Fibroblast of the aortic adventitia (primary cell): ENCODE measurements at places on chromosomes 3 and 15. TPM values are rescaled to one million over a fixed set of nuclear protein-coding genes. Genes with fewer than 3 reads are reported as not detected.

The CPLX3 gene
- total RNA-seq, result not detected in 2 replicates

The CCDC54 gene
- total RNA-seq, result not detected in 2 replicates

The ZNF620 gene
- 0.65 and 0.99 TPM in 2 replicates for total RNA-seq

The IL17RD gene
- 9.5 and 13.6 TPM in 2 replicates for total RNA-seq

The CSTA gene
- total RNA-seq, result 2.5 and 15.2 TPM in 2 replicates

The OSTN gene
- 0.99 TPM in 1 of 2 replicates, not detected in the other for total RNA-seq

DNA sequence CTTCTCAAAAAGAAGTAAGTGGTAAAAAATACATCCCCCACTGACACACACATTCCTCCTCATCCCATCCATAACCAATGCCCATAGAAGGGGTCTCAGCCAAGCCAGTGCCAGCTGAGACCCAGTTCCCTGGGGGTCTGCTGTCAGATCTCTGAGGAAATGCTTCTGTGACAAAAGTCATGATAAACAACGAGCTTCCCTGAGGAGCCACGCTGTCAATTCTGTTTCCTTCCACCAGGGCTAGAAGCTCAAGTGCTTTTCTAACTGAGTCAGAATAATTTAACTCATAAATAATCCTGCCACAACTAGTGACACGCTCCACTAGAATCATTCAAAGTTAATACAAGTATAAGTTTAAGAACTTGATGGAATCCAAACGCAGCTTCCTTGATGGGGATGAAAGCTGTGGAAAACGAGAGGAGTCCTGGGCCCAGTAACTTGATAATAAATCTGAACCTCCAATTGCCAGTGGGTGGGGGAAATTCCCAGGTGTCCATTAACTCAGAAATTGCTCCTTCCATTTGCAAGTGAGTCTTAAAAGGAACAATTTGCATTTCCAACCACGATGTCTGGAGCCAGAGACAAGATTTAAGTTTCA lies 348.7 kb upstream of the LMCD1 start:
- no peak for DNase-seq

DNA sequence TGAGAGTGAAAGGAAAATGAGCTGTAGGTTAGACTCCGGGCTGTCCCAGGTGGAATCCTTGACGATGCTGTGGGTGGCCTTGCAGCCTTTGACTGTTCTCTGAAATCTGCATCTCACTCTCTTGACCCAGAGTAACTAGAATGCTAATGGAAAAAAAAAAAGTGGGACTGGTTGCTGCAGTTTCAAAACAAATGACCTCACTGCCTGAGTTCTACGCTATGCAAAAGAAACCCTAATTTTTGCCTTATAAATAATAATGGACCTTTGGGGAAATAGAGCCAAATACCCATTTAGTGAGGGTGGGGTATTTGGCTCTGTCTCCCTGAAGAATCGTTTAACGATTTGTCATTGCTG lies 309.7 kb upstream of the C2CD4B start:
- peak; percentile 59 for DNase-seq

- no peak for DNase-seq
Observed at GRCh38 chr3:195596765-195597171, 13.0 kb upstream of the APOD start.

GRCh38 chr3:150035910-150036612 lies 65.4 kb upstream of the PFN2 start:
- no peak for DNase-seq

DNA sequence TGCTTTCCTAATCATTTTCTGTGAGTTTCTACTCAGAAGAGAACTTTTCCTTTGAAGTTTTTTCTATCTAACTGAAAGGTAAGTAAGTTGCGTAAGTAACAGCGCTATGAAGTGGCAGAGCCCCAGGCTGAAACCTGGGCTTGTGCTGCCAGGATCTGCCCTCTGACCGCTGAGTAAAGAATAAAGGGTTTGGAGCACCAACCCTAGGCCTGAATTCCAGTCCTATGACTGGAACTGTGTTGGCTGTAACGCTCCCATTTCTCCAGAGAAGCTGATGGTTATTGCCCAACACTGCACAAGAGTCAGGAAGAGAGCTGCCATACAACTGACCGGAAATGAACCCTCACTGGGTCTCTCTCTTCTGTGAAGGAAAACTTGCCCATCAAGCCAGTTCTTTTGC lies 87.0 kb downstream of the FOXB1 start:
- DNase-seq, result peak; percentile 93

DNA sequence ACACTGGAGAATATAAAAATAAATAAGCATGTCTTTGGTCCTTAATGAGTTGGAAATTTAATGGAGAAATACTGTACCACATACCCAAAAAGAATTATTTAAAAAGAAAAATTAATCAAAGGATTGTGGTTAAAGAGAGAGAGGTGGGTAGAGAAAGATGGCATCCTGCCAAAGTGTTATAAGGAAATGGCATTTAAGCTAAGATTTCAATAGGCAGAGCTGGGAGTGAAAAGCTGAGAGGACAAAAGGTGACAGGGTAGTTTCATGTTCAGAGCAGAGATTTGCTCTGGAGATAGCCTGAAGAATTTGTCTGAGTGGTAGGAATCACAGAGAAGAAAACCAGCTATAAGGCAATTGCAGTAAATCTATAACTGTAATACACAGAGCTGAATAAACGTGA lies 181.0 kb downstream of the SI start:
- DNase-seq, result no peak

- no peak for DNase-seq
Observed at GRCh38 chr3:172687501-172687900, 23.4 kb downstream of the NCEH1 start.

GRCh38 chr3:133944181-133944580 lies 48.5 kb upstream of the RAB6B start:
- DNase-seq, result peak; percentile 42

DNA sequence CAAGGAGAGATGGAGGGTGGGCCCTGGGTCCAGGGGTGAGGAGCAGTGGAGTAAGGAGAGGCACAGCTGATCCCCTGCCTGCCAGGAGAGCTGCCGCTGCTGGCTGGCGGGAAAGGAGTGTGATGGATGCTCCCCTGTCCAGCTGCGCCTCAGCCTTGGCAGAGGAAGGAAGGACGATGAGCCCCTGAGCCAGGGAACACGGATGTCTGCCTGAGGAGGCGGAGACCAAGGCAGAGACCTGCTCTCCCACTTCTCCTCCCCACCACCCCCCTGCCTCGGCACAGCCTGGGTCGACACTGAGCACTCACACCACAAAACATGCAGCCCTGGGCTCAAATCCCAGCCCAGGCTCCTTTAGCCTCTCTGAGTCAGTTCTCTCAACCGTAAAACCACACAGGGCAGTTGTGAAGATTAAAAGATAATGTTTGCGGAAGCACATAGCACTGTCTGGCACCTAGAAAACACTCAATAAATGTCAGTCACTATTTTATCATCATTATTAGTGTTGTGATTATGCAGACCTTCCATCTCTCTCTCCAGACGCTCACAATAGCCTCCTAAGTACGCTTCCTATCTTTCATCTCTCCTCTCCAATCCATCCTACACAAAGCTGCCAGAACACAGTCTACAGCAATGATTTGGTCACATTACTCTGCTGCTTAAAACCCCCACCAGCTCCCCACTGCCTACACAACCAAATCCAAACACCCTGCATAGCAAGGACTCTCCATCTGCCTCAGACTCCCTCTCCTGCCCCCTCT lies 52.2 kb downstream of the SEMA5B start:
- peak; percentile 80 for DNase-seq

DNA sequence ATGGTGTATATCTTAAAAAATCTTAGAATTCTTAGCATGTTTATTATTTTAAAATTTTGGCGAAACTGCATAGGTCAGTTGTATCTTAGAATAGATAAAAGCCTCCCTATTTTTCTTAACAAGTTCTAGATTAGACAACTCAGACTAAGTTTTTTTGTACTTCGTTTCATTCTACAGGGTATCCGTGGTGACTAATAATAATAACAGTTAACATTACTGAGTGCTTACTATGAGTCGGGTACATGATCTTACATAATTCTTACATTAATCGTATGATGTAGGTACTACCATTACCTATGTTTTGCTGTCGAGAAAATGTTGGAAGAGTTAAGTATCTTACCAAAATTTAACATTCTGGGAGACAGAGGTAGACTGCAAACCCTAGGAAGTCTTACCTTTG lies 60.7 kb downstream of the UBE2E2 start:
- DNase-seq, result peak; percentile 79

DNA sequence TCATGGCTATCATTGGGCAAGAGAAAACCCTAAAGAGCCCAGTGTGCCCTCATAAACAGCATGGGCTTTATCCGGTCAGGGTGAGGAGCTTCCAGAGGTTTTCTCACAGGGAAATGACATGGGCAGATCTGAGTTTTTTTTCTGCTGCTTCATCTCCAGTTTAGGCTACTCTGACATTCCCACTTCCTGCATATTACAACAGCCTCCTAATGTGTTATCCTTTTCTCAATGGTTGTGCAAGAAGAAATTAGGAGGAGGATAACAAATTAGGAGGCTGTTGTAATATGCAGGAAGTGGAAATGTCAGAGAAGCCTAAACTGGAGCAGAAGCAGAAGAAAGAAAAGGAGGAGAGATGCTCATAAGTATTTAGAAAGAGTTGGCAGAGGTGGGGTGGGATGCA lies 175.6 kb downstream of the MTHFS start:
- DNase-seq, result no peak

DNA sequence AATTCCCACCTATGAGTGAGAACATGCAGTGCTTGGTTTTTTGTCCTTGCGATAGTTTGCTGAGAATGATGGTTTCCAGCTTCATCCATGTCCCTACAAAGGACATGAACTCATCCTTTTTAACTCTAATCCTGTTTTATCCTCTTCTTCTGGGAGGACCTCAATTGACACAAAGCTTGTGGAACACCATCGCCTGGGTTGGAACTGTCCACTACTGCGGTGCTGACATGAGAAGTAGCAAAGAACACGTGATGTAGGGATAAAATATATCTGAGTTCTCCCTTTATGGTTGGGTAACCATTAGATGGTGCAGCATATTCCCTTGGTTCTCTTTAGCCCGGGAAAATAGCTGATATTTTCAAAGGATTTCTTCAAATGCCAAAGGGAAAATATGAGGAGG lies 105.3 kb upstream of the TOPAZ1 start:
- DNase-seq, result peak; percentile 17
